Neural cell (in vitro differentiated cells): ENCODE measurements at places on chromosomes 3 and 15. TPM values are rescaled to one million over a fixed set of nuclear protein-coding genes. Genes with fewer than 3 reads are reported as not detected.

Gene PFKFB4
- polyA plus RNA-seq = 29.4 and 32.4 TPM in 2 replicates

Gene GOLGA6L4
- 7.4 and 8.4 TPM in 2 replicates for polyA plus RNA-seq

Gene ADCY5
- polyA plus RNA-seq = 7.7 and 8.4 TPM in 2 replicates

Gene STIMATE
- polyA plus RNA-seq = 14.6 and 24.9 TPM in 2 replicates

Gene GOLGA8S
- not detected in 2 replicates for polyA plus RNA-seq

Gene SOX2
- polyA plus RNA-seq = 7.2 and 7.5 TPM in 2 replicates

Gene SI
- not detected in 2 replicates for polyA plus RNA-seq

Gene P2RY13
- 0.12 TPM in 1 of 2 replicates, not detected in the other for polyA plus RNA-seq

Gene GPR156
- polyA plus RNA-seq = 0.18 and 0.22 TPM in 2 replicates

Gene CLDN11
- polyA plus RNA-seq = 0.98 TPM in 1 of 2 replicates, not detected in the other

Gene REC114
- not detected in 2 replicates for polyA plus RNA-seq

Gene CCR5
- not detected in 2 replicates for polyA plus RNA-seq

Gene MUC13
- polyA plus RNA-seq = not detected in 2 replicates

Gene ELL3
- polyA plus RNA-seq = 2.2 TPM in 1 of 2 replicates, not detected in the other

Gene IGF2BP2
- 46.6 and 57.8 TPM in 2 replicates for polyA plus RNA-seq

Gene FBXO40
- polyA plus RNA-seq = not detected in 2 replicates

Gene DZIP3
- 52.5 and 58.7 TPM in 2 replicates for polyA plus RNA-seq

Gene HHATL
- 0.60 TPM in 1 of 2 replicates, not detected in the other for polyA plus RNA-seq

Gene CCDC13
- polyA plus RNA-seq = 6.5 and 8.6 TPM in 2 replicates

Gene MESP2
- not detected in 2 replicates for polyA plus RNA-seq

Gene P2RY14
- not detected in 2 replicates for polyA plus RNA-seq

Gene U2SURP
- 139 and 159 TPM in 2 replicates for polyA plus RNA-seq

Gene KBTBD13
- not detected in 2 replicates for polyA plus RNA-seq

Gene SLC24A5
- 0.76 and 0.78 TPM in 2 replicates for polyA plus RNA-seq

Gene KIF15
- 1.2 and 5.8 TPM in 2 replicates for polyA plus RNA-seq
